ENCODE measurements at places on chromosomes 4 and X. TPM values are rescaled to one million over a fixed set of nuclear protein-coding genes. Genes with fewer than 3 reads are reported as not detected.

The SYP gene
- total RNA-seq, result 4.0 TPM

The MAGEA1 gene
- 0.13 TPM for total RNA-seq

The IL9R gene
- total RNA-seq, result 0.16 TPM

The L1CAM gene
- 1.5 TPM for total RNA-seq

DNA sequence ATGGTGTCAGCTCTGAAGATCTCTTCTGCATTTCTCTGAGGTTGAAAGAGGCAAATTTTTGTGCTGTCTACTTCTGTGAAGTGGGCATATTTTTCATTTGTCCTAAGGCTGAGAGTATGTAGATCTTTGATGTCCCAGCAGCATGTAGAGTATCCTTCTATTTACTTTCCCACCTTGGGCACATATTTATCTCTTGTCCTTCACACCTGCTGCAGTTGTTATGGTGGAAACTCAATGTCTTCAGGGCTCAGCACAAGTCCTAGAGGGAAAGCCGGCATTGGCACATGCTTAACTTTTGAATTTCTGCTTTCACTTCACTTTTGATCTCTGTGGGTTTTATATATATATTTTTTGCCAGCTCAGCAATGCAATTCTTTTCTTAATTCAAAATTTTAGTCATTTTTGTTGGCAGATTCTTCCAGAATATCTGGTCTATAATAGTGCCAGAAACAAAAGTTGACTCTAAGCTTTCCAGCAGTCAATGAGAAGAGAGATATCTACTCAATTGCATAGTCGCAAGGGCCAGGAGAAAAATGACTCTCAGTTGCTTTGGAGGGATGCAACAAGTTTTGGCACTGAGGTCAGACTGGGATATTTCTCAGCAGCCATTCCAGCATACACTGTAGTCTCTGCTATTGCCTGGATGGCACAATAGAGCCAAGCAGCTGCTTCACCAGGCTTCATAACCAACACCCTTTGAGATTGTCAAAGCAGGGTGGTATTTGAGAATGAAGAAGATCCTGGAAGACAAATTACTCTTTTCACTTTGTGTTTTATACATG, 127.8 kb upstream of the FAT1 start:
- H3K27ac ChIP-seq, result no peak overlapping the region
- no peak overlapping the region for H3K4me3 ChIP-seq
- no peaks in the 10 kb centered on the region for H3K4me1 ChIP-seq
- no peaks in the 10 kb centered on the region for H3K36me3 ChIP-seq
- no peak for DNase-seq
- no peaks in the 10 kb centered on the region for H3K27me3 ChIP-seq

DNA sequence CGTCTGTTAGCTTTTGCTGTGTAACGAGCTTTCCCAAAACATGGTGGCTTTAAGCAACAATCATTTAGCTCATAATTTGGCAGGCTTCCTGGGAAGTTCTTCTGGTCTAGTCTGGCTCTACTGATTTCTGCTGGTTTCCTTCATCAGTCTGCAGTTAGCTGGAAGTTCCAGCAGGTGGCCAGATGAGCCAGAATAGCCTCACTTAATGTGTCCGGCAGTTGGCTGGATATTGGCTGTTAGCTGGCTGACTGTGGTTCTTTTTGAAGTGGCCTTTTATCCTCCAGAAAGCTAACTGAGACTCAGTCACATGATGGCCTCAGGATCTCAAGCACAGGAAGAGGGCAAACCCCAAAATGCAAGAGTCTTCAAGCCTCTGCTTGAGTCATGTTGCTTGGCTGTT, 34.9 kb downstream of the FTHL17 start:
- no peak overlapping the region for H3K4me3 ChIP-seq
- H3K27ac ChIP-seq, result no peak overlapping the region
- H3K36me3 ChIP-seq, result no peaks in the 10 kb centered on the region
- peak; percentile 20 for DNase-seq
- H3K4me1 ChIP-seq, result no peaks in the 10 kb centered on the region

DNA sequence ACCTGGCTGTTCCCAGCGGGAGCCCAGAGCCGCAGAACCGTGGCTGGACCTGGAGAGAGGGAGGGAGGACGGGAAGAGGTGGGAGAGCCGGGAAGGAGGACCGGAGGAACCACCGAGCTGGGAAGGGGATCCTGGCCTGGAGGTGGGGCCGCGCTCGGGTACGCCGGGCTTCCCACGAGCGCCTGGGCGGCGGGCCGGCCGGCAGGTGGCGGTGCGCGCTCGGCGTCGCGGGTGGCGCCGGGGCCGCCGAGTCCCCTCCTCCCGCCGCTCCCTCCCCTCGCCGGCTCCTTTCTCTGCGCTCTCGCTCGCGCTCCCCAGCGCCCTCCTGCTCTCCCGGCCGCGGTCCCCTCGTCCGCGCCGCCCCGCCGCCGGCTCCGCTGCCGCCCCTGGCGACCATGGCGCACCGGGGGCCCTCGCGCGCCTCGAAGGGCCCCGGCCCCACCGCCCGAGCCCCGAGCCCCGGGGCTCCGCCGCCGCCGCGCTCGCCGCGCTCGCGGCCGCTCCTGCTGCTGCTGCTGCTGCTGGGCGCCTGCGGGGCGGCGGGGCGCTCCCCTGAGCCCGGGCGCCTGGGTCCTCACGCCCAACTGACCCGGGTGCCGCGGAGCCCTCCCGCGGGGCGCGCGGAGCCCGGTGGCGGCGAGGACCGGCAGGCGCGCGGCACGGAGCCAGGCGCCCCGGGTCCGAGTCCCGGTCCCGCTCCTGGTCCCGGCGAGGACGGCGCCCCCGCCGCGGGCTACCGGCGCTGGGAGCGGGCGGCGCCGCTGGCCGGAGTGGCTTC, at the start of gene SORCS2:
Gene SORCS2 (plus strand): TSS at position 287 of the 778 bp plus-strand sequence.
- H3K36me3 ChIP-seq, result no peaks in the 10 kb centered on the region
- no peak within 1 kb of the TSS for H3K27ac ChIP-seq
- H3K4me3 ChIP-seq, result peak within 1 kb of the TSS; percentile 30
- peaks cover 9% of the 10 kb centered on the region for H3K27me3 ChIP-seq
- DNase-seq, result peak; percentile 90

GRCh38 chr4:52250154-52250553, 199.1 kb downstream of the SPATA18 start:
- H3K4me3 ChIP-seq, result no peak overlapping the region
- no peak overlapping the region for H3K27ac ChIP-seq
- H3K27me3 ChIP-seq, result no peaks in the 10 kb centered on the region
- H3K4me1 ChIP-seq, result no peaks in the 10 kb centered on the region
- no peaks in the 10 kb centered on the region for H3K36me3 ChIP-seq
- DNase-seq, result no peak
